ENCODE measurements at places on chromosomes 4 and X. TPM values are rescaled to one million over a fixed set of nuclear protein-coding genes. Genes with fewer than 3 reads are reported as not detected.

Gene PRR32
- not detected for total RNA-seq

DNA sequence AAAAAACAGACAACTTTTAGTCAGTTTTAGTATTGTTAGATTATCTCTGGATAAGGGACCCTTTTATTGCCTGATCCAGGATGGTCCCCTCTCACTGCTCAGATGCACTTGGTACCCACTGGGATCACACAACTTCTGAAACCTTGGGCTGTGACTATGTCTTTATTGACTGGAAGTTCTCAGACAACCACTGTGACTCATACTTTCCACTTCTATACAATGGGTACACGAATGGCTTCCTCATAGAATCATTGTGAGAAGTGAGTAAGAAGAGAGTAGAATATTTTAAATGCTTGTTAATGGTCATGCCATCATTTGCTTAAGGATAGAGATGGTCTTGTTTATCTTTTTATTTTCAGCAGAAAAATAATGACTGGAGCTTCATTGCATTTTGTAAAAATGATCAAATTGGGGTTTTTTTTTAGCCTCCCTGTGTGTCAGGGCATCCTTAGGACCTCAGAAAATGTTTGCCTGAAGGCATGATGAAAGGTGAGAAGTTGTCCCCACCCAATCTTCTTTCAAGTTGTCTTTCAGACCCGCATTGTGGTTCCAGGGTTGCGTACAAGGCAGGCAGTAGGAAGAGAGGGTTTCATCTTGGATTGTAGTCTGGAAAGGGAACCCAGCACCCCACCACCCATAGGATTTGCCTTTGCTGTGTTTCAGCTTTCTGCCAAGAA is 115.1 kb downstream of the CPEB2 start:
- H3K27ac ChIP-seq: no peak overlapping the region
- H3K36me3 ChIP-seq: no peaks in the 10 kb centered on the region
- H3K4me3 ChIP-seq: no peak overlapping the region
- no peak for DNase-seq
- H3K27me3 ChIP-seq: no peaks in the 10 kb centered on the region
- H3K4me1 ChIP-seq: no peaks in the 10 kb centered on the region

Gene GPRIN3
- 0.77 TPM for total RNA-seq

DNA sequence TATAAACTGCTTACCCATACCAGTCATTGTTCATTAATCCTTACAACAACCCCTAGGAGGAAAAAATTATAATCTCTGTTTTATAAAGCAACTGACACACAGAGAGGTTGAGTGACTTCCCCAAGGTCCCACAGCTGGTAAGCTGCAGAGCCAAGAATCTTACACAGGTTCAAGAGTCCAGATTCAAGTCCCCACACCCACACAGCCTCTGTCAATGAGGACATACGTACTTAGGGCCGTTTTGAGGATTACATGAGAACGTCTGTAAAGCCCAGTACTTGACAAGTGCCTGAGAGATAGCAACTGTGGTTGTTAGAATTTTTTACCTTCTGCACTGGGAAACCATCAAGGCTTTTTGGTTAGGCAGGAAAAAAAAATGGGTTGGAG is 556 bp upstream of the SLC25A43 start:
- peak overlapping the region; percentile 55 for H3K4me3 ChIP-seq
- no peaks in the 10 kb centered on the region for H3K4me1 ChIP-seq
- DNase-seq: no peak

Gene ARHGAP6
- total RNA-seq: 72.6 TPM

Gene MAGEB1
- total RNA-seq: not detected

DNA sequence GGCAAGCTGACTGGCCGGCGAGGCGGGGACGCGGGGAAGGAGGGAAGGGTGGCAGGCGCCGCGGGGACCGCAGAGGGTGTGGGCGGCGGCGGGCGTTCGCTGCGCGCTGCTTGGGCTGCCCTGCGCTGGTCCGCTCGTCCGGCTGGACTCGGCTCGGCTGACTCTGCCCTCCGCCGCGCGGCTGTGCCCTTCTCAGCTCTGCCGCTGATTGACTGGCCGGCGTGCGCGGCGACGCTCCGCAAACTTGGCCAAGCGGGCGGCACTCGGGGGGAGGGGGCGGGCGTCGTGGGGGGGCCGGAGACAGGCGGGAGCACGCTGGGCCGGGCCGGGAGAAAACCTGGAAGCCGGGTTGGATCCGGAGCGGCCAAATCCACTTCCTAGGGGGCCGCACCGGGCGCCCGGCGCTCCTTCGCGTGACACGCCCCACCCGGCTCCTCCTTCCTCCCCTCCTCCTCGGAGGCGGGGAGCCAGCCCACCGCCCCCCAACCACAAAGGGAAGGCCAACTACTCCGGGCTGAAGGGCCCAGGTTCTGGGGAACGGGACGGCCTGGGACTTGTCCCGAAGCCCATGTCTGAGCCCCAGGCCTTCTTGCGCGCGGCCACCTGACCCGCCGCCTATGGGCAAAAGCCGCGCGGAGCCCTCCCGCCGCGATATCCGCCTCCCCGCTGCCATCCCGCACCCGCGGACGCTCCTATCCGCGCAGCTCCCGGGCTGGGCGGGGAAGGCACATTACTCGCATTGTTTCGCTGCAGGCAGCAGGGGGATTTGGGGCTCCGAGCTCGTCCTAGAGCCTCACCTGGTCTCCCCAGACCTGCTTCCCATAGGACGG is at the start of gene GPC4:
TSS of gene GPC4 (minus strand) at position 214 of the 830 bp plus-strand sequence. CDS start 524 bp downstream, outside the sequence.
- no peaks in the 10 kb centered on the region for H3K27me3 ChIP-seq
- peak within 1 kb of the TSS; percentile 54 for H3K27ac ChIP-seq
- H3K4me3 ChIP-seq: peak within 1 kb of the TSS; percentile 40
- no peaks in the 10 kb centered on the region for H3K4me1 ChIP-seq
- no peaks in the 10 kb centered on the region for H3K36me3 ChIP-seq

Gene GLRA2
- not detected for total RNA-seq

Gene WNK3
- 2.4 TPM for total RNA-seq

DNA sequence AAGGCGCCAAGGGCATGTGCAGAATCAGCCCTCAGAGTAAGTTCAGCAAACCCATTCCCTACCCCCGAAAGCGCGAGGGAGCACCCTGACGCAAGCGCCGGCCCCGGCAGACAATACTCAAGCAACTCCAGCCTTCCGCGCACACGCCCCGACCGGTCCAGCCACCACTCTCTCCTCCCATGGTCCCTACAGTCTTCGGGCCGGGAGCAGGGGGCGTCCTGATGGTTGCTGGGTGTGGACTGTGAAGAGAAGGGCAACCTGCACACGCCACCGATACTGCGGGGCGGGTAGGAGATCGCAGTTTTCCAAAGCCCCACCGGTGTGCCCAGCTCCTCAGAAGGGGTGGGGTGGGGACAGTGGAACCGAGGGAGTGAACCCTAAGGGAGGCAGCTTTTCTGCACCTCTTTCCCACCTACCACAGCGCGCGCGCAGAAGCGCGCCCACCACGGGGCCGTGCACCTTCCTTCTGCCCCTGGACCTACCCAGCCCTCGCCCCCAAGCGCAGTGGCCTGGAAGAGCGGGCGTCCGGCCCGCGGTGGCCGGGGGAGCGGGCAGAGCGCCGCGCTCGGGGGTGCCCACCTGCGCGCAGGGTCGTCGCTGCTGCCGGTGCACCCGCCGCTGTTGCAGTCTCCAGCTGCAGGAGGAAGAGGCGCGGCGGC is 650.2 kb upstream of the DIPK2B start:
- peak; percentile 19 for DNase-seq
- no peaks in the 10 kb centered on the region for H3K36me3 ChIP-seq
- H3K27me3 ChIP-seq: no peaks in the 10 kb centered on the region
- no peak overlapping the region for H3K27ac ChIP-seq

DNA sequence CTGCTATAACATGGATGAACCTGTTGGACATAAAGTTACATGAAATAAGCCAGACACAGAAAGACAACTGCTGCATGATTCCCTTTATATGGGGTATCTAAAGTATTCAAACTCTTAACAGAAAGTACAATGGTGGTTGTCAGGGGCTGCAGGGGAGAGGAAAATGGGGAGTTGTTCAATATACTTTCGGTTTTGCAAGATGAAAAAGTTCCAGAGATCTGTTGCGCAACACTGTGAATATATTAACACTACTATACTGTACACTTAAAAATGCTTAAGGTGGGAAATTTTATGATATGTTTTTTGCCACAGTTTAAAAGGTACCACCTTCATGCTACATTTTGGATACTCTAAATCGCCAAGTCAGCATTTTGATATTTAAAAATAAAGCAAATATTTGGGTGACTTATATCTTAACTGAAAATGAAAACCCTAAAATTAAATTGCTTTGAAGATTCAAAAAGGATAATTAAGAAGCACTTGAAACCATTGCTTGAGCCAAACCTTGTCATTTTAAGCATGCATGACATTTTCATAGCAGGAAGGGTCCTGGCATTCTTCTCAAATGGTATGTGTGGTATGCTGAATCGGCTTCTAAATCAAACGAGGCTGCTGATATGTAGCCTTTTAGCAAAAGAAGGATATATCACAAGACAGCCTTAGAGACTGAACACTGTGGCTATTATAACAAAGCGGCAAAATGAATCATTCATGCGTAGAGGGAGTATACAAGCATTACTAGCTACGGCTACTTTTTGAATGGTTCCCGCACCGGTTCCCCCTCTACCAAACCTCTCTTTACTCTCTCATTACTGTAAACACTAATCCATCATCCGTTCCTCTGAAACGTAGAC is 607.1 kb upstream of the DIPK2B start:
- no peaks in the 10 kb centered on the region for H3K36me3 ChIP-seq
- no peak overlapping the region for H3K4me3 ChIP-seq
- H3K4me1 ChIP-seq: no peaks in the 10 kb centered on the region
- no peak overlapping the region for H3K27ac ChIP-seq
- no peaks in the 10 kb centered on the region for H3K27me3 ChIP-seq

- H3K36me3 ChIP-seq: no peaks in the 10 kb centered on the region
- no peaks in the 10 kb centered on the region for H3K27me3 ChIP-seq
- DNase-seq: no peak
- no peaks in the 10 kb centered on the region for H3K4me1 ChIP-seq
- H3K27ac ChIP-seq: peak overlapping the region; percentile 31
Observed at GRCh38 chr4:8472689-8473197, 32.2 kb downstream of the TRMT44 start.

Data from prostate gland (tissue), 2 donors.